ENCODE measurements at places on chromosomes 2 and 18.

- no peak for DNase-seq
These were observed 194.2 kb upstream of the HDAC4 start for GRCh38 chr2:239594772-239595608.

- DNase-seq: no peak
These were observed 255.5 kb downstream of the RIT2 start for GRCh38 chr18:42860011-42860410.

DNA sequence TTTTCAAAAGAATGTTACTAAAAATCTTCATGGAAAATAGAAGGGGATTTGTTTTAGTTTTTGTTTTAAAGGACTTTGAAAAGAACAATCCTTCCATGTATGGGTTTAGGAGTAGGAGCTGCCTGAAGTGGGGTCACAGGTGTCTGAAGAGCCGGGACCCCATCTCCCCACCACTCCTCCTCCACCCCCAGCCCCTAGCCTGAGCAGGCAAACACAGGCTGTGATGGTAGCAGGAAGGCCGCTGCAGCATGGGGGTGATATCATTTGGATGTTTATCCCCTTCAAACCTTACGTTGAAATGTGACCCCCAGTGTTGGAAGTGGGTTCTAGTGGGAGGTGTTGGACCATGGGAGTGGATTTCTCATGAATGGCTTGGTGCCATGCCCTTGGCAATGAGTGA is 93.0 kb downstream of the ZBTB7C start:
- no peak for DNase-seq

DNA sequence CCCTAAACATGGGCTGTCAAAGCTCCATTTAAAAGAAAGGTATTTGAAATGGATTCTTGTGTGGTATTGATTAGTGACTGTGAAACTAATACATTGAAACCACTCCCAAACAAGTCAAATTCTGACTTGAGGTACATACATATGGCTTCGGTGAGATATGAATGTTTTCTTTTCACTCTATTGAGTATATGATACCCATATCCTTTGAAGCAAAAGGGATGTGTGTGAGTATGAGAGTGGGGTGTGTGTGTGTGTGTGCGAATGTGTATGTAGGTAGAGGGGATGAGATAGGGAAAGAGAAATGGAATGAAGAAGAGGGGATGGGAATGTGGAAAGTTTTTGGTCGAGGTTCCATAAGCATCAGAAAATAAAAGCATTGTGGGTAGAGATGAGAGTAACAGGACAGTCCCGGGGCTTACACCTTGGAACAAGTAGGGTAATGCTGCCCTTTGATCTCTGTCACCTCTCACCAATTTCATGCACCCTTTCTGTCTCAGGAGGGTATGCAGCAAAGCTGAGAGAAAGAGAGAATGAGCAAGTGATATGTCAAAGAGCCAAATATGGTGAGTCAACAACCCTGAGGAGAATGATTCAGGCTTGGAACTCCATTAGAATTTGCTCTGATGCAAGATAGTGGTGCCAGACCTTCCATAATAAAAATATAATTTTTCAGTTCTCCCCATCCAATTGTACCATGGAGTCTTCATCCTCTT is 64.0 kb upstream of the ZEB2 start:
- no peak for DNase-seq

GRCh38 chr2:6977786-6978185 is 60.6 kb downstream of the RNF144A start:
- no peak for DNase-seq

GRCh38 chr18:3140986-3141639 is 78.7 kb downstream of the MYOM1 start:
- no peak for DNase-seq

DNA sequence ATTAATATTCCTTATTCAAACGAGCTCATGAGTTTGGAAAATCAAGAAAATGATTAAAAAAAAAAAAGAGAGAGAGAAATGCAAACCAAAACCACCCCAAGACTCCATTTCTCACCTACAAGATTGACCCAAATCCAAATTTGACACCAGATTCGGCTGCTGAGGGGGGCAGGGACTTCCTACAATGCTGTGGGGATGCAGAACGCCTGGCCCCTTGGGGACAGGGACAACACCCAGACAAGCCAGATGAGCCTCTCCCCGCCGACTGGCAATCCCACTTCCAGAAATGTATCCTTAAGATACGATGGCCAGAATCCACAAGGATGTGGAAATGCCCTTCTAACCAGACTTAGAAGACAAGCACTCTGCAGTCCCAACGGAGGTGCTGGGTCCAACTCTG is 20.7 kb downstream of the BOK start:
- DNase-seq: no peak

DNA sequence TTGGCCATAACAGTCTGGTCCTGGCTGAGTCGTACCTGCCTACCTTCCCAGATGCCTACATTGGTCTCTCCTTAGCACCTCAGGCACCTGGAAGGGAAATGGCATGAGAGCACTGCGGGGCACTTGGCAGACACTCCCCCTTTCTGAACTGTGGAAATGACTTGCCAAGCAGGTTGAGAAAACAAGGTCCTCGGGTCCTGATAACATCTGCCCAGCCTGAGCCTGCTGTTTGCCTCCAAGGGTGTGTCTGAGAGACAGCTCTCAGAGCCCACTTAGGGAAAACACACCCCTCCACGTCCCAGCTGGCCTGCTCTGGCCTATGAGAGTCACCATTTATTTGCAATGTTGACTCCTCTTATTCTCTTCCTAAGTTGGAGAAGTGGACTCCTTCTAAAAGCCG is 10.5 kb downstream of the FAM110C start:
- no peak for DNase-seq

GRCh38 chr2:71100195-71100964 is 29.6 kb downstream of the MCEE start:
- DNase-seq: no peak

DNA sequence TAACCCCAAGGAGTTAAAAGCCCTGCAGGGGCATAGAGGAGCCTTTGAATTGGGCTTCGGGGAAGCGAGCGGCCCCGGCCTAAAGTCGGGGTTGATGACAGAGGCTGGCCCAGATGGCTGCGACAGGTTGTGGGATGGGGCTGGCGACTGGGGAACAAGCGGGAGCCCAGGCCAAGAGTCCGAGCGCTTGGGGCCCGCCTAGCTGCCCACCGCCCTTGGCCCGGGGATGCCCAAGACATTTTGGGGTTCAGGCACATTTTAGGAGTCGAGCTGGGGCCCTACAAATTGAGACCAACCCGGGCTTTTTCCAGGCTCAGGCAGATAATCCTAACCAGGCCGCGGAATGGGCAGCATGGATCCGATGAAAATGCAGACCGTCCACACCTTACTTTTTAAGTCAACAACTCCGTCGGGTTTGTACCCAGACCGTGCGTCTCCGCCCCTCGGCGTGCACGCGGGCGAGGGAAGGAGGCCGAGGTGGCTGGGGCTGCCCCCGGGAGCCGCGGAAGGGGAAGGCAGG is 507 bp downstream of the RTKN start:
- DNase-seq: peak; percentile 40

DNA sequence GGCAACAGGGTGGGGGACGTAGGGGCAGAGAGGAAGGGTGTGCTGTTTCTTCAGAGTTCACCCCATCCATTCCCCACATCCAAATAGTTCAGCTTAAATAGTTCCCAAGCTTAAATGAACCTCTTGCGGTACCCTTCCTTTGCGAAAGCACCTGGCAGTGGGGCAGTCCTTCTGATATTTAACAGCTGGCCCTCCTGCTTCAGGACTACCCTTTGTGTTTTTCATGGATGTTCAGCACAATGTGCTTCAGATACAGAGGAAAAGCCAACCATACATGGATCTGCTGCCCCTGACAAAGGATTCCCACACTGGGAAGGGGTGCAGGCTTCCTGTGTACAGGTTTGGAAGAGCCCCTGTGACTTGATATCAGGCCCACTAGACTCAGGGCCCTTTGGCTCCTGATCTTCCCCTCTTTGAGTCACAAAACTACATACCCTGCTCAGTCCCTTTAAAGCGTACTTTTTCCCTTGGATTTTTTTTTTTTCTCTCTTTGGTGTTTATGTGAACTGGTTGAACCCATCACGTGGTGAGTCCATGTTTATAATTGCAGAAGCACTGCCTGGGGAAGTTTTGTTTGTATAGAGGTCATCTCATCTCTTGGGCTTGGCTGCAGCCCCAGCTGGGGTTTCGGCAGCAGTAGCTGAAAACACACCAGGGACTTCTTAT is 45.3 kb upstream of the IGFBP5 start:
- no peak for DNase-seq

GRCh38 chr2:127673291-127674069 is 1.9 kb downstream of the LIMS2 start:
- DNase-seq: no peak

DNA sequence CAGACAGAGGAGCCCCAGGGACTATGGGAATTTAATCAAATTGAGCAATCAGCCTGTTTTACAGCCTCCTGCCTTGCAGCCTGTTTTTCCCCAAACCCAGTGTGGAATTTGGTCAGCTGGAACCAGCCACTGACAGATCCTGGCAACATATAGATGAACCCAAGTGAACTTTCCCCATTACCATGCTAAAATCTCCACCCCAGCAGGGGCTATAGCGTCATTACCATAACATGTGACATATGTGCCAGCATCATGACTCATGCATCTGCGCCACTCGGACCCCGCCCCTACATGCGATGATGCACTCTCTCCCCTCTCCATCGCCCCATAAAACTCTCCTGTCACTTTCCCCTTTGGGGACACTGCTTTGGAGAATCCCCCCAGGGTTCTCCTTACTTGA is 17.3 kb upstream of the FEZ2 start:
- no peak for DNase-seq

DNA sequence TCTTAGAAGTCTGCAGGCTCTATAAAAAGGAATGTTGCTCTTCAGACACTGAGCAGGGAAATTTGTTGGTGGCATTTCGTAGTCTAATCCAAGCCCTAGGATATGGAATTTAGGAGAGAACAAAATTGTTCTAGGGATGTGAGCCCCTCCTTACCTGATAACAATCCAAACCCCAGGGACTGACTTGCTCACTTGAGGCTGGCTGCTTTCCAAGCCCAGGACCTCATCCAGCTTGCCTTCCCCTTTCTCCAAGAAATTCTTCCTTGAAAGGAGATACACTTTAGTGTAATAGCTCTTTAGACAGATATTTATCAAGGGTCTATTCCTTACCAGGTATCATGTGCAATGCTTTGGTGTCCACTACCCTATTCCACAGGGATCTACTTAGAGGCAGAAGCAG is 279.8 kb downstream of the C1D start:
- no peak for DNase-seq

GRCh38 chr2:30255466-30256408 is 24.4 kb downstream of the LBH start:
- DNase-seq: no peak

GRCh38 chr2:74439373-74439772 is 2.4 kb downstream of the RTKN start:
- DNase-seq: no peak

DNA sequence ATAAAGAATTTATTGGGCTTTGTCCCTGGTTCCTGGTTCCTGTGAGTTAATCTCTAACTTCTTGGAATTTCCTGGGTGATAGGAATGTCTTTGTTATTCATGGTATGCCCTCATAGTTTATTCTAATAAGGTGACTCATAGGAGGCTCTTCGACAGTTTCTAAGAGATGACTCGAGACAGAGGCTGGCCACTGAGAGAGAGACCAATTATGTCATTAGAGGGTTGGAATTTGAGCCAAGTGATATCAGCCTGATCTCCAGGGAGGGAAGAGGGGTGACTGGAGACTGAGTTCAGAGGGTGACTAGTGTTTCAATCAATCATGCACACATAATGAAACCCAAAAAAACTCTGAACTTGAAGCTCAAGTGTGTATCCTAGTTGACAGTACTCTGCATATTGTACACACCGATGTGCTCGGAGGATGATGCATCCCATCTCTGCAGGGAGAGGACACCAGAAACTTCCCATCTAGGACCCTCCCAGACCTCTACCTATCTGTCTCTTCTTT is 185.7 kb downstream of the MTCL1 start:
- DNase-seq: no peak

- DNase-seq: no peak
These were observed 38.9 kb downstream of the INO80C start for GRCh38 chr18:35458677-35459441.

- no peak for DNase-seq
These were observed 13.1 kb downstream of the PPP3R1 start for GRCh38 chr2:68238955-68239822.

GRCh38 chr2:226172939-226173338 is 626.7 kb downstream of the IRS1 start:
- no peak for DNase-seq

DNA sequence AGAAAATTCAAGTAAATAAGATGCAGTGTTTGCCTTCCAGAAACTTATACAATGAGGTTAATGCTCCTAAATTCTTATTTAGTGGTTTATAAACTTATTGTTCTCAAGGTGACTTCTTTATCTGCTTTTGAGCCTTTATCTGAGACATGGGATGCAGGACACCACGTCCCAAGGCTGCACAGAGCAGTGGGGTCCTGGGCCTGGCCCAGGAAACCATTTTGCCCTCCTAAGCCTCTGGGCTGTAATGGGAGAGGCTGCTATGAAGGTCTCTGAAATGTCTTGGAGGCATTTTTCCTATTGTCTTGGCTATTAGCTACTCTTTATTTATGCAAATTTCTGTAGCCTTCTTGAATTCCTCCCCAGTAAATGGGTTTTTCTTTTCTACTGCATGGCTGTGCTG is 652.6 kb upstream of the SETBP1 start:
- DNase-seq: no peak

GRCh38 chr2:105933906-105934305 is 189.2 kb downstream of the NCK2 start:
- DNase-seq: no peak

GRCh38 chr18:8800445-8800844 is 95.1 kb downstream of the MTCL1 start:
- no peak for DNase-seq

DNA sequence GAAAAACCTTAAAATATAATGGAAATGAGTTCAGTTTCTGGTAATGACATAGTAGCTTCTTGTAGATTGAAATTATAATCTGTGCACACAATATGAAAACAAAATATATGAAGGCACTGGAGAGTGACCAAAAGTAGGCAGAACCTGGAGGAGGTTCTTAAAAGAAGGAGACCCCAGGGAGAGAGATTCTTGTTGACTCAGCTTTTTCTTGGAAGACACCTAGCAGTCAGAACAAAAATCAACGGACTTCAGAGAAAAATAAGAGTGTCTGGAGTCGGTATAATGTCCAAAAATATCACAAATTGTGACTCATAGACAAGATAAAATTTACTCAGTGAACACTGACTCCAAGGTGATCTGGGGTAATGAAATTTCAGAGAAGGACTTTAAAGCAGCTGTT is 286.5 kb downstream of the CCDC178 start:
- no peak for DNase-seq

- no peak for DNase-seq
These were observed 122.1 kb downstream of the TMEM17 start for GRCh38 chr2:62383846-62384245.

- no peak for DNase-seq
These were observed 49.1 kb downstream of the CLIP4 start for GRCh38 chr2:29164091-29164846.

DNA sequence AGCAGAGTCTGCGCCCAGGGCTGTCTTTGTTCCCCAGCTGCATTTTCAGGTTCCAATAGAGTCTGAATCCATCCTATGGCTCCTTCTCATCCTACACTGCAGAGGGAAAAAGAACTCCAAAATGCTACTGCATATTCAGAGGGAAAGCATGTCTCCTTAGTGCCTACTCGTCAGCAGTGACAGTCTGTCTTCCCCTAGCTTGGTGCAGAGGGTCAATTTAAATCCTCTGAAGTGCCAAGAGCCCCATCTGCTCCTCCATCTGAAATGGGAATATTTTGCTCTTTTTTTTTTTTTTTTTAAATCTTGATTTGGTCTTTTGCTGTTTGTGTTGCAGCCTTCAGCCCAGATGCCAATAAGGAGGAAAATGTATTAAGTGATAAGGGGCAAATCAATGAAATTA is 199.3 kb downstream of the RNF144A start:
- DNase-seq: no peak
